ENCODE measurements at places on chromosomes 2 and 18. TPM values are rescaled to one million over a fixed set of nuclear protein-coding genes. Genes with fewer than 3 reads are reported as not detected.

Gene ANXA4
- total RNA-seq = 48.9 TPM

Gene NPPC
- not detected for total RNA-seq

DNA sequence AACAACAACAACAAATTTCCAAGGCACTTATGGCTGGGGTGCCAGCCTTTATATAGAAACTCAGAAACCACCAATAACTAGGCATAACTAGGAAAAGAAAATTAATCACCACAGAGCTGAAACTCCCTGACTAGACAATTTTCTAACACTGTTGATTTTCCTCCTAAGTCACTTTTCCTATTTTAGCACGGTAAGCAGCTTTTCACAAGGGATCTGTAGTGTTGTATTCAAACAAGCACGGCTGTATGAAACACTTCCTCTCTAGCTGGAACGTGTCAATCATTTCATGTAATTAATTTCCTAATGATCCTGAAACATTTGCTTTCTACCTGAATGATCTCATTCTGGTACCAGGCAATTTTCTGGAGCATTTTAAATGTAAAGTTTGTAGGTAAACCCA, 645.0 kb downstream of the IRS1 start:
- no peaks in the 10 kb centered on the region for H3K36me3 ChIP-seq
- H3K4me1 ChIP-seq = no peaks in the 10 kb centered on the region
- DNase-seq = no peak
- no peak overlapping the region for H3K27ac ChIP-seq
- H3K27me3 ChIP-seq = no peaks in the 10 kb centered on the region
- H3K4me3 ChIP-seq = no peak overlapping the region

GRCh38 chr18:21857871-21858270, 117.3 kb downstream of the MIB1 start:
- peaks cover 4% of the 10 kb centered on the region for H3K4me1 ChIP-seq
- no peak overlapping the region for H3K27ac ChIP-seq
- H3K4me3 ChIP-seq = no peak overlapping the region
- no peaks in the 10 kb centered on the region for H3K27me3 ChIP-seq
- DNase-seq = no peak
- peaks cover 20% of the 10 kb centered on the region for H3K36me3 ChIP-seq

DNA sequence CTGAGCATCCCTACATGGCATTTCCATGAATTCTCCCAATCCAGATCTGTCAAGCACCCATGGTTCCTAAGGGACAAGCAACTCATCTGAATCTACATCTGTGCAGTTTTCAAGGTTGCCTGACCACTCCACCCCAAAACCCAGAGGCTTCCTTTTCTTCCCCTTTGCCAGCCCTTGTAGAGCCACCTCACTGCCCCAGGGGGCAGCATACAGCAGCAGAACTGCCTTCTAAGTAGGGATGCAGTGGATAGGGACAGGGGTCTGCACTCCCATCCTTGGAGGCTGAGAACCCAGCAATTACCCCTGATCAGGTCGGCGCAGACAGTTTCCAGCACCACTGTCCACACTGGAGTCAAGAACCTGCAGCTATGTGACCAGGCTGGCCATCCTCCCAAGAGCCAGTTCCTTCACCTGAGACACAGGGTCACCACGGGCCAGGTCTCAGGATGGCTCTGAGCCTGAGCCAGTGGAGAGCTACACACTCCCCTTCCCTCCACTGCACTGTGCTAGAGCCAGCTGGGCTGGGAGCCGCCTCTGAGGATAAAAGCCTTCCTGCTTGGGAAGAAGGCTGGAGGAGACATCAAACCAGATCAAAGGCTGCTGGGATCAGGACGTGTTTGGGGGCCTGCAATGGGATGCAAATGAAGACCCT, 283.1 kb downstream of the CELF4 start:
- no peaks in the 10 kb centered on the region for H3K27me3 ChIP-seq
- no peaks in the 10 kb centered on the region for H3K36me3 ChIP-seq
- no peaks in the 10 kb centered on the region for H3K4me1 ChIP-seq

GRCh38 chr2:222572264-222572721, 83.6 kb downstream of the FARSB start:
- no peaks in the 10 kb centered on the region for H3K27me3 ChIP-seq
- H3K4me3 ChIP-seq = no peak overlapping the region
- DNase-seq = no peak
- peaks cover 12% of the 10 kb centered on the region for H3K36me3 ChIP-seq
- peak overlapping the region; percentile 6 for H3K27ac ChIP-seq

- H3K4me3 ChIP-seq = no peak overlapping the region
- H3K27ac ChIP-seq = no peak overlapping the region
- no peaks in the 10 kb centered on the region for H3K27me3 ChIP-seq
- no peak for DNase-seq
- H3K4me1 ChIP-seq = no peaks in the 10 kb centered on the region
These were observed 559.5 kb upstream of the SALL3 start for GRCh38 chr18:78420116-78420515.

- H3K27me3 ChIP-seq = no peaks in the 10 kb centered on the region
- H3K4me3 ChIP-seq = no peak overlapping the region
- H3K27ac ChIP-seq = no peak overlapping the region
- no peak for DNase-seq
These were observed 86.9 kb downstream of the MCFD2 start for GRCh38 chr2:46828491-46829230.

DNA sequence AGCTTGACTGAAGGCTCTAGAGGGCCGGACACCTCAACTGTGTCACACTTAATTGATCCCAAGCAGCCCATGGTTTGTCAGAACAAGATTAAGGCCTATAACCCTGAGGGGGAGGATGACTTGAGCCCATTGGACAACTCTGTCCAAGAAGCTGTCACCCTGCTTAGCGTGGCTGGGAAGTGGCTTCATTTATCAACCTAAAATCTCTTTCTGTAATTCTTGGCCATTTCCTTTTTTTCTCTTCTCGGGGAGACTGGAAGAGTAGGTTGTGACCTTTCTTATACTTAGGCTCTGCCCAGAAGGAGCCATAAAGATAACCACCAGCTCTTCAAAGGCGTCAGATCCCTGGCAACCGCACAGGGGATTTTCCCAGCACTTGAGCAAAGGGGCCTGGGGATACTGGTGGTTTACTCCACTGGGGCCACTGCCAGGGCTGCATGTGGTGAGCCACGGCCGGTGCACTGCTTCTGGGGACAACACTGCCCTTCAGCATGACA, 265.5 kb downstream of the CYRIA start:
- H3K4me1 ChIP-seq = no peaks in the 10 kb centered on the region
- H3K27me3 ChIP-seq = no peaks in the 10 kb centered on the region
- no peak overlapping the region for H3K27ac ChIP-seq

DNA sequence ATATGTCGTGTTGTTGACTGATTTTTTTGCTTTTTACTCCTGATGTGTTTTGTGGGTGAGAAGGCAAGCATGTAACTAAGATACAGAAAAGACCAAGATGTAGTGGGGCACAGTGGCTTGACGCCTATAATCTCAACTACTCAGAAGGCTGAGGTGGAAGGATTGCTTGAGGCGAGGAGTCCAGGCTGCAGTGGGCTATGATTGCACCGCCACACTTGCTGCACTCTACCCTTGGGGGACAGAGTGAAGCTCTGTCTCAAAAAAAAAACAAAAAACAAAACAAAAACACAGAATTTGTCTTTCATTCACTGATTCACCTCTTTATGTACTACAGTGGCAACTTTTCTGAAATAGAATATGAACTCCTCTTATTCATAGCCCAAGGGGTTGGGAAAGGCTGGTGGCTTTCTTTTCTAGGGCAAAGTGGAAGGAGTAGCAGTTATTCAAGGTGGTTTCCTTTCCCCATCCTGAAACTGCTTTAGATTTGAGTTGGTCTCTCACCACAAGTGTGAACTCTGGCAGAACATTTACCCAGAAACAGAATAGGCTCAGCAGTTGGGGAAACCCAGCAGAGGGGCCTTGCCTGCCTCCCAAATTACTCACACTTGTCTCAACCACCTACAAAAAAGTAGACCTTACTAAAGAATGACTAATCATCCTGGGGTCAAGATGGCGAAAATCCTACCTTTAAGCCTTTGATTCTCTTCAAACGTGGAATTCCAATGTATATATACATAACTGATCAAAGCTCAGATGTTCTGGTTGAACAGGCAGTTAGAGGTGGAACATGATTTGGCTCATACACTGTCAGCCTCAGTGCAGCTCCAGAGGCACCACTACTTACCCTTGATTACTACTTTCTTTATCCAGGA, 6.5 kb downstream of the TANK start:
- DNase-seq = no peak
- no peak overlapping the region for H3K27ac ChIP-seq
- no peaks in the 10 kb centered on the region for H3K27me3 ChIP-seq

Measured in liver (tissue), 10 donors.